Stimulated activated CD8-positive, alpha-beta memory T cell treated with anti-CD3 and anti-CD28 coated beads, Interleukin-15, amount 100 ng/mL, for 4 hours (primary cell): ENCODE measurements at places on chromosomes 2 and 18.

DNA sequence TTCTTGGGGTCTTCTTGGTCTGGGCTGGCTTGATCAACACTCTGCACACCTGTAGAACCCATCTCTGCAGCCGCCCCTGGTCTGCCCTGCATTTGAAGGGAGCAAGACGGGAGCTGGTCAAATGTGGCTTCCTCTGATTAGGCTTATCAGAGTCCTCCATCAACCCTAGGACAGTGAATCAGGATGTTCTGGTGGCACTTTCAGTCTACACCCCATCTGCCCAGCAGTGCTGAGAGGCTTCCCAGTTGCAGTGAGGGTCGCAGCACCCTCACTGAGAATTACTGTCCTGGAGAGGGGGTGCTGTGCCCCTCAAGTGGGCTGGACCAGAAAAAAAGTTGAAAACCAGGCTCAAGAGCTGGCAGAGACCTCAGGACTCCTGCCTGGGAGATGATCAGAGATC is 152.9 kb downstream of the DYSF start:
- DNase-seq, result no peak

- DNase-seq, result no peak
These were observed 59.5 kb downstream of the NFATC1 start for GRCh38 chr18:79455261-79455660.

DNA sequence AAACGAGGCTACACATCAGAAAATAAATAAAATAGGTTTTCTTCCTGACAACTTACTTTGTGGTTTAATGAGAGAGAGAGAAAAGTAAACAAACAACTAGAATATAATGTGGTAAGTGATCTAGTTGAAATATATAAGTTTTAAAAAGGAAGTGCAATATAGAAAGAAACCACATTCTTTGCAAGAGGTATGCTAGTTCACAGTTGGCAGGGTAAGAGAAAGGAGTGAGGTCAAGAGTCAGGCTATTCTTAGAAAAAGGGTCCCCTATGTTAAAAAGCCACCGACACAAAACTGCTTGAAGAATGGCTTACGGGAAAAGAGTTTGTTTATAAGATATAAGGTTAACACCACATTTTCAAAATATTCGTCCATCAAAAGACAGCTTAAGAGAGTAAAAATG is 462.1 kb downstream of the ERBB4 start:
- no peak for DNase-seq

- DNase-seq, result peak; percentile 12
These were observed 10.9 kb downstream of the GNLY start for GRCh38 chr2:85704800-85705679.

- no peak for DNase-seq
These were observed 6.5 kb upstream of the ZAP70 start for GRCh38 chr2:97706708-97707345.

- DNase-seq, result no peak
These were observed 58.8 kb downstream of the PRKRA start for GRCh38 chr2:178392215-178392614.

DNA sequence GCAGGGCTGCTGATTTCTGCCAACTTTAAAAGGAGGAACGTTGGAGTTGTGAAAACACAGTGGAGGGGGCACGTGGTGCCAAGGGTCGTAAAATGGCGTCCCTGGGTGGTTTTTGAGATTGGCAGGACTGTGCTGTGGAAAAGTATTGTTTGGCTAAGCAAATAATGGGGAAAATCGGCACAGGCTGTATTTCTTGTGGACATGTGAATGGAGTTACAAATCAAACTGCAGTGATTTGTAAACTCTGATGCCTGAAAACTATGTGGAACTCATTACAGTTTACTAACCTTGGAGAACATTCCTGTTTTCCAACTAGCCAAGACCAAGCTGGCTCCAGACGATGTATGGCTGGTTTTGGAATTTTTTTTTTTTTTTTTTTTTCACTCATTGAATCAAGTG is 68.7 kb downstream of the KCTD1 start:
- no peak for DNase-seq

GRCh38 chr2:233497692-233498091 is 68.9 kb downstream of the USP40 start:
- no peak for DNase-seq

- DNase-seq, result no peak
These were observed 162.3 kb upstream of the CCDC68 start for GRCh38 chr18:55121397-55122170.

- DNase-seq, result no peak
These were observed 20.2 kb downstream of the GATA6 start for GRCh38 chr18:22189449-22190166.

GRCh38 chr2:10132043-10132575 is 9.6 kb downstream of the RRM2 start:
- DNase-seq, result no peak

DNA sequence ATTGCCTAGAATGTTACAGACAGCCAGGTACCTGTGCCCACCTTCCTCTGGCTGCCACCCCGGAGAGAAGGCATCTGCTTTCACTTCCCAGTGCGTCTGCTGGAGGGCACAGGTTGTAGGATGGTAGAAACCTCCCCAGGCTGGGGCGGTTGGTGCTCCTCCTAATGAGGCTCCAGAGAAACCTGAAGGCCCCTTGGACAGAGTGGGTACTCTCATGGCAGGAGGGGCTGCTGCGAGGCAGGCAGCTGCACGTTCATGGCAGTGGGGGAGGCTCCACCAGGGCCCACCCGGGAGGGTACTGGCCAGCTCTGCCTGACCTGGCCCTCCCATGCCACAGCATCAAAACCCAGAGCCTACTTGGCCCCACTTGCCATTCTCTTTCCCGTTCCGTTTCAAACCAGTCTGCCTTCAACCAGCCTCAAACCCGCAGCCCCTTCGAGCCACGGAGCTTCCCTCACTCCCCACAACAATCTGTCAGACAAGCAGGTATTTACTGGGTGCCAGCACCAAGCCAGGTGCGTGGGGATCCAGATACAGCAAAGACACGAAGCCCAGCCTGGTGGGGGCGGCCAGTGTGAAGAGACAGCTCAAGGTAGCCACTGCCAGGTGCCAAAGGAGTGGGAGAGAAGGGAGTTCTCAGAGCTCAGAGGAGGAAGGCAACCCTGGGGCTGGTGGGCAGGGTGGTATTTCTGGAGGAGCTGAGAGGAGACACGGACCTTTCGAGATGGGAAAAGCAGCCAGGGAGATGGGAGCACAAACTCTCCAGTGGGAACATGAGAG is 229.6 kb downstream of the LOXHD1 start:
- DNase-seq, result no peak

- DNase-seq, result no peak
These were observed 776.6 kb downstream of the TSN start for GRCh38 chr2:122532072-122532344.

DNA sequence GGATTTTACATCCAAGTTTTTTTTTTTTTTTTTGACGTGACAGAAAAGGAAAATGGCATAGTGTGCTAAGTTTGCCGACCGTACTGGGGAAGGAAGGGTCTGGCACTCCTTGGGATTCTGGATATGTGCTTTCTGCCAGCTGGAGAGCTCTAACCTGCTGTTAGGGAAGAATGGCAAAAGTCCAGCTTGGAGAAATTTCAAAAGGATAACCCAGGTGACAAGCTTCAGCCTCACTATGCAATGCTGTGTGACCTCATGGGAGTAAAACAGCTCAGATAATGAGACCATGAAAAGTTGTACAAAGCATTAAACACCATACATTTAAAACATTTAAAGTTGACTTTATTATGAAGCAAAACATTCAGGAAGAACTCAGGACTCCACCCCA is 10.3 kb upstream of the GPR45 start:
- no peak for DNase-seq

- no peak for DNase-seq
These were observed 2.5 kb downstream of the GALNT3 start for GRCh38 chr2:165791421-165792103.

DNA sequence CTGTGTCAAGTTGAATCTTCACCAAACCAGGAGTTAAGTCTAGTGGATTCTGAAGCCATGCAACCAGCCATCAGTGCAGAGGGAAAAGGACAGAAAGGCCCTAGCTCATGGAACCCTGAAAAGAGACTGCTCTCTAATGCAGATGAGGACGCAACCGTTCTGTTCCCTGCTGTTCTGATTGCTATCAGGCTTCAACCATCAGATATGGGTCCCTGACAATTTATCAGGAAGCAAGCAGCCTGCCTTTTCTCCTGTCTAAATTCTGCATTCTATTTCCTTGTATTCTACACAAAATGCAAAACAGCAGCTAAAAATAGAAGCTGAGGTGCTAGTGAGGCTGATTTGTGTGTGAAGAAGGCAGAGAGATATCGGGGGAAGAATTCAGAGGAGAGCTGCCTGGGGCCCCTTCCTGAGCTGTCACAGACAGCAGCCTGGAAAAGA is 68.4 kb upstream of the RTN4 start:
- no peak for DNase-seq

DNA sequence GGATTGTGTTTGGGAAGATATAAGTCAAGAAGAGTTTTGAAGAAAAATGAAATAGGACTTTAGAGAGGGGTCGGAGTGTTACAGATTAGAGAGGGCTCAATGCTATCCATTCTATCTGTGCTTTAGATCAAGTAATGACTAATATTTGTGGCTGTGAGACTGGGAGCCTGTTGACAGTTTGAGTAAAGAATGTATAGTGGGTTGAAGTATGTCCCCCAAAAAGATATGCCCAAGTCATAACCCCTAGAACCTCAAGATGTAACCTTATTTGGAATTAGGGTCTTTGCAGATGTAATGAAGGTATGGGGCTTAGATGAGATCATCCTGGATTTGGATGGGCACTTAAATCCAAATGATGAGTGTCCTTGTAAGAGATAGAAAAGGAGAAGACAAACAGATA is 55.3 kb upstream of the SERPINE2 start:
- no peak for DNase-seq

DNA sequence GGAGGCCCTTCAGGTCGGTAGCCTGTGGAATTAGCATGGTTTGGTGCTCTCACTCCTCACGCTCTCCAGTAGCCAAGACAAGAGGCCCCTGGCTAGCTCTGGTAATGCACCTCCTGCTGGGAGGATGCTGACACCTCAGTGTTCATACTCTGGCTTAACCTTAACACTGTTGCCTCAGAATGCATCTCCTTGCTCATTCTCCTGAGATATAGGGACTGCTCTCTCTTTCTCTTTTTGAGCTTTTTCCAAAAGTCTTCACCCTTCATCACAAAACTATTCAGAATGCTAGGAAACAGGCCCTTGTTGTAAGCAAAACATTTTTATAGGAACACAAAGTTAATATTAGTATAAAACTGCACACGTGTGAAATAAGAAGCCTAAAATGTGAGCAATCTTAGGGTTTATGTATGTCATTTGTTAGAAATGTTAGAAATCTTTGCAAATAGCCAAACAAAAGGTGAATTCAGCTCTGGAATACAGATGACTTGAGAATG is 17.3 kb upstream of the IMPA2 start:
- no peak for DNase-seq

GRCh38 chr2:148796735-148797512 is 78.1 kb upstream of the KIF5C start:
- no peak for DNase-seq
